Right lung (tissue), 10 donors: ENCODE measurements at places on chromosomes 1 and 21.
A peak's percentile ranks its signal among the peaks of the same experiment; 100 is the strongest.

GRCh38 chr1:78919150-78919549 is 87.4 kb downstream of the ADGRL4 start:
- no peak for DNase-seq

- no peak for DNase-seq
Observed at GRCh38 chr1:234295626-234296025, 77.6 kb upstream of the COA6 start.

DNA sequence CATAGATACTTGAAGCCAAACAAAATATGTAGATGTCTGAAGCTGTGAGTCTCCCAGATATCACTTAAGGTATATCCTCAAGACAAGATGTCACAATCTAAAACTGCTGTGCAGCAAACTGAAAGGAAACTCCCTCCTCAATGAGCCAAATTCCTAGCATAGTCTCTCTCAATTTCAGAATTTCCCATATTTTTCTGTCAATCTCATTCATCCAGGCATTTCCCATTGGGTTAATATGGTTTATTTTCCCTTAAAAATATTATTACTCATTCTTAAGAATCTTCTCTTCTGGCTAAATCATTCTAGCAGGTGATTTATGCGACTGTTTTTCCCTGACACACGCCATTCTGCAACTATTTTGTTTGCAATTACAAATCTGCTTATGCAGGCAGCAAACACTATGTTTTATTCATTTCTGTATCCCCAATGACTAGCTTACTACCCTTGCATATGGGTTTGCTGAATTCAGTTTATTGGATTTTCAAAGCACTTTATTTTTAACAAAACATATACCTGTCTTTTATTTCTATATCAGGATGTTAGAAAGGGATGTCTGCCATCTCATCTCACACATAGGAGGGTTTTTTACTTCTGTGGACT is 69.9 kb downstream of the TNFSF4 start:
- no peak for DNase-seq

DNA sequence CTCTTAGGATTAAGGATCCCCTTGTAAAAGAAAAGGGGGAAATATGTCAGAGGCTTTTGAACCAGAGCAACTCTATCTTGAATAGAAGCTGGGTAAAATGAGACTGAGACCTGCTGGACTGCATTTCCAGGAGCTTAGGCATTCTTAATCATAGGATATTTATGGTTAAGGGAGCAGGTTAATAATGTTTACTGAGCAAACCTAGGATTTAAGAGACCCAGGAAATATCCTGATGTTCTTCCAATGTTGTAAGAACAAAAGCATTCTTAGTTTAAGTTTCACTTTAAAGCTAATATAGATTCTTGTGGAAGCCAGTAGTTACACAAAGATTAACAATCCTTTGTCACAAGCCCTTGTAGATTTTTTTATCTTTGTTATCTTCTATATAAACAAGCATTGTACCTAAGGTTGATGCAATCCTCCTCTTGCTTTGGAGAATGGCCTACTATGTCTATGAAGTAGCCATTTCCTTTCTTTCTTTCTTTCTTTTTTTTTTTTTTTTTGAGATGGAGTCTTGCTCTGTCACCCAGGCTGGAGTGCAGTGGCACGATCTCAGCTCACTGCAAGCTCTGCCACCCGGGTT is 570.2 kb upstream of the BEND5 start:
- no peak for DNase-seq

DNA sequence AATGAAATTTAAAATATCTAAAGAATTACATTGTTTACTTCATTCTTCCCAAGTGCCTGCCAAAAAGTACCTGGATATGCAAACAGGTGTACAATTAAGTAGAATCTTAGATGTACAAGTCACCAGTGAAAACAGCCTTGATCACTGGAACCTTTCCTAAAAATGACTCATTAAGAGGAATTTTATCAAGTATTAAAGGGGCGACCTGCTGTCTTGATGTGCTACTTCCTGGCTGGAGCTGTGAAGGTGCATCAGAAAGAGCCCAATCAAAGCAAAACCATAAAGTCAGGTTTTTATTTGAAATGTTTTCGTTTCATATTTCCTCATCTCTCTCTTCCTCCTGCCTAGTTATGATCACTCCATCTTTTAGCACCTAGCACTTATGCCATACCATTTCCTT is 33.4 kb downstream of the IFI44 start:
- no peak for DNase-seq

- no peak for DNase-seq
Observed at GRCh38 chr1:94971491-94971924, 44.6 kb upstream of the CNN3 start.

DNA sequence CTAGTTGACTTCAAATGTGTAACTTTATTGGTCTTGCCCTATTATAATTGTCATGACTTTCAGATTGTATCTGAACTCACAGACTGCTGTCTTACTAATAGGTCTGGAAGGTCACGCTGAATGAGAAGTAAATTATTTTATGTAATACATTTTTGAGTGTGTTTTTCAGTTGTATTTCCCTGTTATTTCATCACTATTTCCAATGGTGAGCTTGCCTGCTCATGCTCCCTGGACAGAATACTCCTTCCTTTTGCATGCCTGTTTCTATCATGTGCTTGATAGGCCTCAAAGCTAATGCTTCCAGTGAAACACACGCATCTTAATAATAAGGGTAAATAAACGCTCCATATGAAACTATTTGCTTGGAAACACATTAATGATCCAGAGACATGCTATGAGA is 7.3 kb downstream of the RGS4 start:
- no peak for DNase-seq

DNA sequence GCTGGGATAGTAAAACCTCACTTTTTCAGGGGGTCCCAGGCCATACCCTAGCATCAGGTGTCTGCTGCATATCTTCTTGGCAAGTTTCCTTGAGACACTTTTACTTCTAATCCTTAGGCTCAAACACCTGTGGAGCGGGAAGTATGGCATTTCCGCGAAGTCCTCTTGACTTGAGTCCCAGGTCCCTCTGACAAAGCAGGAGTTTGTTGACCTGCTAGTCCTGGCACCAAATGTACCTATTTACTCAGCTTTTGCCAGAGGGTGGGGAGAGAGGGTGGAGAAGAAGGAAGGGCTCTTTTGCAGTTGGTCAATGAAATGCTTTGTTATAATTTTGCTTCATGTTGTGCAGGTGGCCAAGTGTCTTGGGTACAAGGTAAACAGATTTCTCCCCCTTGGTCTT is 59.7 kb downstream of the CLIC6 start:
- peak; percentile 23 for DNase-seq

GRCh38 chr1:79551321-79551720 is 544.8 kb upstream of the ADGRL4 start:
- no peak for DNase-seq

GRCh38 chr1:43370564-43370963 is 2.8 kb upstream of the ELOVL1 start:
- no peak for DNase-seq

DNA sequence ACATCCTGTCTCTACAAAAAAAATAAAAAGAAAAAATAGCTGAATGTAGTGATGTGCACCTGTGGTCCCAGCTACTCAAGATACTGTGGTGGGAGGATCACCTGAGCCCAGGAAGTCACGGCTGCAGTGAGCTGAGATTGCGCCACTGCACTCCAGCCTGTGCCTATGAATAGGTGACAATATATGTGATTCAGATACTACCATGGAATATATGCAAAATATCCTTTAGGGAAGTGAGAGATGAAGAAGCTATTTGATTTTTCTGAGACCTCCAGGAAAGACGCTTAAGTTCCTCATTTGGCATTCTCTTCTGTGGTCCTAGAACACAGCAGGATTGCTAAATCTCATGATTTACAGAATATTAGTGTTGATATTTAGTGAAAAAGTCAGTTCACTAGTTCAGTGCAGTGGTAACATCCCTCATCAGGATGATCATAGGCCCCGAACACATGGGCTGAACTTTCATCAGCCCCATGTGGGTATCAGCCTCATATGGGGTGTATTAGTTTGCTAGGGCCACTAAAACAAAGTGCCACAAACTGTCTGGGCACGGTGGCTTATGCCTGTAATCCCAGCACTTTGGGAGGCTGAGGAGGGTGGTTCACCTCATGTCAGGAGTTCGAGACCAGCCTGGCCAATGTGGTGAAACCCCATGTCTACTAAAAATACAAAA is 6.0 kb upstream of the VASH2 start:
- DNase-seq, result no peak

DNA sequence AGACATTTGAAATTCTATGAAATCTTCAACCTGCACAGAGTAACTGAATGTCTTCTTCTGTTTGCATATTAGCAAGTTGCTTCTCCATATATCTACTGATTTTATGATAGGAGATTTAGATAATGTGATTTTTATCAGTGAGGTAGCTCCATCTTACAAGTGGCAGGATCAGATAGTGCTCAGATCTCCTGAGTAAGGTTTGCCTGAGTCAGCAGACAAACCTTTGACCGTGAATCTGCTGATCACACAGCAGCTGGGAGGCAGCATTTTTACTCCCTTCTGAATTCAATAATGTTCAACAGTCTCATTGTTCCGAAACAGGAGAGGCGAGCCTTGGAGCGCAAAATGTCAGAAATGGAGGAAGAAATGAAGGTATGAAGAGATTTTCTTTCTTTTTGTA is 141.4 kb downstream of the SYT2 start:
- no peak for DNase-seq

- no peak for DNase-seq
Observed at GRCh38 chr1:37040773-37041172, 6.5 kb upstream of the GRIK3 start.

GRCh38 chr1:60527567-60527966 is 454.0 kb upstream of the C1orf87 start:
- no peak for DNase-seq

DNA sequence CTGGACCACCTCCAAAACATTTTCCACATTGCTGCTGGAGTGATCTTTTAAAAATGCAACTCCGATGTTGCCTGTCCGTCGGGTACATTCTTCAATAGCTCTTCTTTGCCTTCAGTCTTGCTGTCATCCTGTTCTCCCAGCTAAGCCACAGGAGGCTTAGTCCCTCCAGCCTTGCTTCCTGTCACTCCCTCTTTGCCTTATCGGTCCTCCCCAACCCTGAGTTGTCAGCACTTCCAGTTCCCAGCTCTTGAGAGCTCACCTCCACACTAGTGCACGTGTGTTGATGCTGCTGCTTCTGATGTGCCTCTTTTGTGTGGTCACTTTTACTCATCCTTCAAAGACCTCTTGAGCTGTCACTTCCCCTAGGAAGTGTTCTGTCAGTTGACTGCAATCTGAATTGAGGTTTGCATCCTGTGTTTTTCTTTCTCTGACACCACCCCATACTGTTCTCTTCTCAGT is 15.3 kb downstream of the UCK2 start:
- DNase-seq, result no peak

DNA sequence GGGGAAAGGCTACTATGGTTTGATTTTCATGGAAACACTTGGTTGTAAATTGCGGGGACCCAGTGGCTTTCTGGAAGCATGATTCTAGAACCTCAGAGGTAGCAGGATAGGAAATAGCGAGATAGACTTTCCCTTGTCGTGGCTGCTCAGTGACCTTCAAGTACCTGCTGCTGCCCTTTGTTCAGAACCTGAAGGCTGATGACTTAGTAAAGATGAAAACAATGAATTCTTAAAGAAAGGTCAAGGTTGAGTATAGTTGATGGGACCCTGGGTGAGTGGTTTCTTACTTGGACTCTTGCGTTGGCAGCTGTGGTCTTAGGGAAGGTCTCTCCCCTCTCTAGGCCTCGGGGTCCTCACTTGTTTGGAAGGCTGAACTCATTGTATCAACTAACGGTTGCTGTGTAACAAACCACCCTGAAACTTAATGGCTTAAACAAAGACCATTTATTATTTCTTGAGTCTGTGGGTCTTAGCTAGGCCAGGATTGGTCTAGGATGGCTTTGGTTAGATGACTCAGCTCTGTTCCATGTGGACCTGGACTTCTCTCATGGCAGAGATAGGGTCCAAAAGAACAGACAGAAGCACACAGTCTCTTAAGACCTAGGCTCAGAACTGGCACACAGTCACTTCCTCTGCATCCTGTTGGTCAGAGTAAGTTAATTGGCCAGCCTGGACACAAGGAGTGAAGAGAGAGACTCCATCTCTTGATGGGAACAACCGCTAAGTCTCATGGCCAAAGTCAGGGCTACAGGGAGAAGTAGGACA is 89.2 kb upstream of the SELENON start:
- DNase-seq, result no peak

DNA sequence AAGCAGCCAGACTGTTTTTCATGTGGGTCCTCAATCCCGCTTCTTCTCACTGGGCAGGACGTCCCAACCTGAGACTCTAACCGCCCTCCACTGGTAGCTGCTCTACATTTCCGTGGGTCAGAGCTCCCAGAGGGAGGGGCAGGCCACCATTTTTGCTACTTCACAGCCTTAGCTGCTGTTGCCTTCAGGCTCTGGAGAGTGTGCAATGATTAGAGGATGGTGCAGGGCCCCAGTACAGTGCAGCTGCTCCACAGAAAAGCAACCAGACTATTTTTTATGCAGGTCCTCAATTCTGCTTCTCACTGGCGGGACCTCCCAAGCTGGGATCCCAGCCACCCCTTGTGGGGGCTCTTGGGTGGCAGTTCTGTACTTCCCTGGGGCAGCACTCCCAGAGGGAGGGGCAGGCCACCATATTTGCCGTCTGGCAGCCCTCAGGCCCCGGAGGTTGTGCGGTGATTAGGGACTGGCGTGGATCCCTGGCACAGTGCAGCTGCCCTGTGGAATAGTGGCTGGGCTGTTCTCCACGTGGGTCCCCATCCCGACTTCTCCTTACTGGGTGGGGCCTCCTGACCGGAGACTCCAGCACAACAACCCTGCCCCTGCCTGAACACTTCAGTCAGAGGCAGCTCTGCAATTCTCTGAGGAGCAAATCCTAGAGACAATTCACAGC is 647.6 kb upstream of the PKN2 start:
- DNase-seq, result no peak

DNA sequence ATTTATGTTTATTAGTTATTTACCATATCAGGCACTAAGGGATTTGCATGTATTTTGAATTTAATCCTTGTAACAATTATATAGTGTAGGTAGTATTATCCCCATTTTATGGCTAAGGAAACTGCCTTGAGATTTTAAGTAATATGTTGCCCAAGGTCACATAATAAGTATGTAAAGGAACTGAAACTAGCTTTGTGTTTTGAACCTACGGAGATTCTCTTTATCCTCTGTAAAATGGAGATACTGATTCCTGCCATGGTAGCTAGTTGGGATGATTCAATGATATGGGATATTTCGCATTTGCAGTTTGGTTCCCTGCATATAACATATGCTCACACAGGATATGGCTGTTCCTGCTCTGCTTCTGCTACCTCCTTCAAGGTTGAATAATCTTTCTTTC is 144.3 kb downstream of the ST6GALNAC3 start:
- no peak for DNase-seq

- DNase-seq, result no peak
Observed at GRCh38 chr1:207497941-207498340, 2.0 kb downstream of the CR1 start.
